Hepatocyte (in vitro differentiated cells): ENCODE measurements at places on chromosomes 11 and 22. TPM values are rescaled to one million over a fixed set of nuclear protein-coding genes. Genes with fewer than 3 reads are reported as not detected.

The PACSIN3 gene
- total RNA-seq = 35.2 and 53.7 TPM in 2 replicates

The CHADL gene
- total RNA-seq = 1.00 and 4.5 TPM in 2 replicates

DNA sequence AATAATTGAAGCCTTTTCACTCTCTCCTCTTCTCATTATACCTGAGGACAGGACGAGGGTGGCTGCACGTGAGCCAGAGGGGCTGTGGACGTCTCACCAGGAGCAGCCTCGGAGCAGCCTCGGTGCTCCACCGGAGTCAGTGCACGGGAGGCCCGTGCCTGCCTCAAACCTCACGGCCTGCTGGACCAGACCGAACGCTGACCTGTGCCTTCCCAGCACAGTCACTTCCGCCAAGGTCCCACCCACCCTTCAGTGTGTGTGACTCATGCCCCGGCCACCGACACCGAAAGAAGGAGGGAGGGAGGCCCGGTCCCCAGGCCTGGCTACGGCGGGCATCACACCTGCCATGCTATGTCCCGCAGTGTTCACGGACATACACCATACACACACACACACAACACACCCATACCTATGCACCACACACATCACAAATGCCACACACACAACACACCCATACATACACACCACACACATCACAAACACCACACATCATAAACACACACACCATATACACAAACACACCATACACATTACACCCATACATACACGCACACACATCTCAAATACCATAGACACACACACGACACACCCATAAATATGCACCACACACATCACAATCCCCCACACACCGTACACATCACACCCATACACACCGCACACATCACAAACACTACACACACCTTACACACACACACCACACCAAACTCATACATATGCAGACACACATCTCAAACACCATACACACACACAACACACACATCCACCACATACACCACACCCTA is 1506.5 kb downstream of the TBC1D22A start:
- DNase-seq = peak; percentile 44

The ACR gene
- total RNA-seq = not detected in 2 replicates

DNA sequence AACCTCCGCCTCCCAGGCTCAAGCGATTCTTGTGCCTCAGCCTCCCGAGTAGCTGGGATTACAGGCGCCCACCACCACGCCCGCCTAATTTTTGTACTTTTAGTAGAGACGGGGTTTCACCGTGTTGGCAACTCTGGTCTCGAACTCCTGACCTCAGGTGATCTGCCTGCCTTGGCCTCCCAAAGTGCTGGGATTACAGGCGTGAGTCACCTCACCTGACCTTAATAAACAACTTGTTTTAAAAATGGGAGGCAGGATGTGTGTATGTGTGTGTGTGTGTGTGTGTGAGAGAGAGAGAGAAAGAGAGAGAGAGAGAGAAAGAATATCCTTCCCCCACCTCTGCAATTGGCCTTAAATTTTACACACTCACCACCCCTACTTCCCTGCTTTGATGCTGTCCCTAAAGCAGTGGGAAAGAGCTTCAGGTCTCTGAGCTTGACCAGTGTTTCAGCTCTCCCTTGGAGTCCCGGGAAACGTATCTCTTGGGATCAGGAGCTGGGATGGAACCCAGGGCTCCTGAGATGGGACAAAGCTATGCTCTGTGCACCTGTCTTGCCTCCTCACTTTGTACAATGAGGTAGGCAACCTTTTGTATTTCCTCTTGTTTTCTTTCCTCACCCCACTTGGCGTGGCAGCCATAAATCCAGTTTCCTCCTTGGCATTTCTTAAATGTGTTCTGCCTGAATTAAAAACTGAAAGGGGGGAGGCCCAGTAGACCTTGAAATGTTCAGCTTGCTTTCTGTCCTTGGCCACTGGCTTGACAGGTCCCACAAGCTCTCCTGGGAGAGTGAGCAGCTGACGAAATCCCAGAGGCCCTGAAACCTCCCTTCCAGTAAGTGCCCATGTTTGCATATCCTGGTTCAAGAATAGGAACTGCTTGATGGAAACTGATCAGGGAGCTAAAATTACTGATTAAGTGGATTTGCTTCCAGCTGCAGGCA is 17.8 kb upstream of the XBP1 start:
- peak; percentile 70 for DNase-seq

The GGTLC2 gene
- total RNA-seq = 0.37 TPM in 1 of 2 replicates, not detected in the other

DNA sequence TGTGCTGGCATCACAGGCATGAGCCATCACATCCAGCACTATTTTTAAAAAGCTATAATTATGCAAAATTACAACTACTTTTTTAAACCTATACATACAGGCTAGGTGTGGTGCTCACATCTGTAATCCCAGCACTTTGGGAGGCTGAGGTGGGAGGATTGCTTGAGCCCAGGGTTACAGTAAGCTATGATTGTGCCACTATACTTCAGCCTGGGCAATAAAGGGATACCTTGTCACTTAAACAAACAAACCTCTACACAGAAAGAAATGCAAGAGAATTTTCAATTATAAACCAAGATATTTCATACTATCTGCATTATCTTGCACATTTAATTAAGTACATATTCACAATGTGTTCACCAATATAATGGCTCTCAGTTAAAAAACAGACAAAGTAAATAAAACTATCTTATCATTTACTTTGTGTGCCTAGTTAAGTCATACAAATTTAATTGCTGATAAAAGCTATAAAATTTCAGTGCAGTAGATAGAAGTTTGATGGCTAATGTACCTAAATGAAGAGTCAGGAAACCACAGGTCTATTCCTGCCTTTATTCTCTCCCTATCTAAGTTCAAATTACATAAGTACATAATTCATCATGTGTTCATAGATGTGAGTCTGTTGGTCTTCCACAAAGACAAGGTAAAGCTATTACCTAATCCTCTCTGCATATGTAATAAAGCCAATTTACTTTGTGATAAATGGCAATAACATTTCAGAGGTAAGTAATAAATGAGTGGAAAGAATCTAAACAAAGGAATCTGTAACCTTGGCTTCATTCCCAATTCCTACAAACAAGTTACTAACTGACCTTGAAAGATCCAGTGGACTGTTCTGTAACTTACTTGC is 9.0 kb upstream of the RDX start:
- peak; percentile 57 for DNase-seq

GRCh38 chr11:110526323-110526722 is 96.6 kb downstream of the FDX1 start:
- DNase-seq = no peak

GRCh38 chr11:23604966-23605365 is 744.7 kb upstream of the CCDC179 start:
- no peak for DNase-seq
